ENCODE measurements at places on chromosomes 5 and 9.

DNA sequence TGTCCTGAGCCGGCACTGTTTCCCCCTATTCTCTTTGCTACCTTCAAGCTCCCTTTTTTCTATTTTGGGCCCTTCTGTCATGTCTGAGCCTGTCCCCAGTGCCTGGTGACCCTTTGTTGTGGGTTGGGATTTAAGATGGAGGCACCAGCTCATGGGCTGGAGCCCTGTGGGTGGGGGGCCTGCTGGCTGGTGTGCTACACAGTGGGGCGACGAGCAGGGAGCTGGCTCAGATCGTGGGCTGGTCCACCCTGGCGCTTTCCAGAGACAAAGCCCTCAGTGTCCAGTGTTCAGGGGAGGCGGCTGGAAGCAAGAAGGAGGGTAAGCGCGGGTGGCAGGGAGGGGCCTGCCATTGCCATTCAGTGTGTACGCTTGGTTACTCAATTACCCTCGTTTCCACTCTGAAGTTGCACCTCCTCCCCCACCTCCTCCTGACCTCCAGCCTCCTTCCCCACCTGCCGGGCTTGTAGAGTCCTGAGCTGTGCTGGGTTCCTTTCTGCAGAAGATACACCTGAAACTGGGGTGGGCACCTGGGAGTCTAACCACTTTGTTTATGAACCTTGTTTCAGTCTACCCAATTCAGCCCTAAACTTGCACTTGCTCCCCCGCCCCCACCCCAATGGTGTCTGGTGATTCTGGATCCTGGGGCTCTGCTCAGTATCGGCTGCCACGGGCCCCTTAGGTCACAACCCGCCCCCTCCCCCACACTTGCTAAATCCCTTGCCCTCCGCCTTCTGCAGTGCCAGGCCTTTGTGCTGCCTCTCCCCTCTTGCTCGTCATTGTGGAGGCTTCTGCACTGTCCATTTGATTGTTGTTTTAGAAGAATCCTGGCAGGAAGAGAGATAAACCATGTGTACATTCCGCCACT, 49.9 kb downstream of the MVB12B start:
- no peak for DNase-seq

DNA sequence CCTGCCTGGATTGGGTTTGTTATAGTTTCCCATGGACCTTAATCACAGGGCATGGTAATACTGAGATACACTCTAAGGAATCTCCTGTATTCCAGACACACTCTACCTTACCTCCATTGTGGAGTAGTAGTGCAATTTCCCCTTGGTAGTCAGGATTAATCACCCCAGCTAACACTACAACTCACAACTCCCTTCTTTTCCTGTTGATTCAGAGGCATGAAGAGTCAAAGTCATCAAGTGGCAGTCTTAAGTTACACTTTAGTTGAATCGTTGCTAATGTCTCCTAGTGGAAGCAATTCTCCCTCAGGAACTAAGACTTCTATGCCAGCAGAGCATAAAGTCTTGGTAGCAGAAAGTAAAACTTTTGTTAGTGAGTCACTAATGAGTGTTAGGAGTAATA, 122.7 kb upstream of the APC start:
- DNase-seq = no peak

GRCh38 chr5:157799578-157799977, 56.1 kb downstream of the LSM11 start:
- DNase-seq = no peak

GRCh38 chr9:20989923-20990341, 41.5 kb downstream of the HACD4 start:
- DNase-seq = no peak

- no peak for DNase-seq
Measured at GRCh38 chr5:91187032-91187431, 196.1 kb downstream of the ARRDC3 start.

DNA sequence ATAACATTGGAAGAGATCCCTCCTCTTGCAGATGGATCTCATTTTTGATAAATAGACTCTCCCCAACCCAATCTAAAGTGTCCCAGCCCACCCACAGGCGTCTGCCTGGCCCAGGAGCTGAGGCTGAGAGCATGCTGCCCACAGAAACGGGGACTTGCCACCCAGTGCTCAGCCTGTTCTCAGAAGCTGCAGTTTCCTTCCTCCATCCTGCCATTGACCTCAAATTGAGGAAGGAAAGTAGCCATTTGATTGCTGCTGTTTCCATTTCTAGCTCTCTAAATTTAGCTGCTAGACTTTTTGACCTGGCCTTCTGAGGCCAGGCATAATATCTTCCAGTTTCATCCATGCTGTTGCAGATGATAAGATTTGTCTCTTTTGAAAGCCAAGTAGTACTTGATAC, 31.1 kb upstream of the FRMD3 start:
- no peak for DNase-seq

- no peak for DNase-seq
Measured at GRCh38 chr5:96324708-96325107, 108.3 kb downstream of the PCSK1 start.

GRCh38 chr5:119274767-119275130, 81.1 kb upstream of the TNFAIP8 start:
- no peak for DNase-seq

DNA sequence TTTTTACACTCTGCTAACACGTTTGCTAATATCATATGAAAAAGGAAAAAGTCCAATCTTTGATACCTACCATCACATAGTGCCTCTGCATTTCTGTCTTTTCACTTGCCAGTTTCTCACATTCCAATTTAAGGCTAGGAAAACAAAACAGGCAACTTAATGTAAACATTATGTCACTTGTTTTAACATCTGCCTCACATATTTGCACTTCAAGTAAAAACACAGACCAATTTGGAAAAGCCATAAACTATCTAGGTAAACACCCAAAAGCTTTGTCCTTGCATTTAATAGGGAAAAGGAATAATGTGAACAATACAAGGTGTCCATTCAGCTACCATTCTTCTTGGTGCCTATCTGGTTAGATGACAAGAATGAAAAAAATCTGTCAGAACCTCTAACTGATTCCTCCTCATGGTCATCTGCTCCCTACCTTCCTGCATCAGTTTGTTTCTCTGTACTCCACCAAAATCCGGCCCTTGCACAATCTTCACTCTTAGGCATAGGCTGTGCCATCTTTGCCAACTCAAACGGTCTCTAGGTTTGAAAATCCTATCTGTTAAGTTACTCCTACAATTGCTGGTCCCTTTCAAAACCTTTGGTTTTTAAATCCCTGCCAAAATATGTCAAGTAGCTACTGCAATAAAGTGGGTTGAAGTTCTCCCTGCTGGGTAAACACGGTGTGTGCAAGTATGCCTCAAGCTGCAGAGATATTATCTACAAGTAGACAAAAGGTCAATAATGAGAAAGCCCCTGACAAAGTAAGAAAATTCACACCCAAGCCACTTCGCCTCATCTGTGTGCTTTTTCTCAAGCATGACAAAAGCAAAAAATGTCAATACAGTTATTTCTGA, 3.4 kb downstream of the TLE1 start:
- DNase-seq = no peak

DNA sequence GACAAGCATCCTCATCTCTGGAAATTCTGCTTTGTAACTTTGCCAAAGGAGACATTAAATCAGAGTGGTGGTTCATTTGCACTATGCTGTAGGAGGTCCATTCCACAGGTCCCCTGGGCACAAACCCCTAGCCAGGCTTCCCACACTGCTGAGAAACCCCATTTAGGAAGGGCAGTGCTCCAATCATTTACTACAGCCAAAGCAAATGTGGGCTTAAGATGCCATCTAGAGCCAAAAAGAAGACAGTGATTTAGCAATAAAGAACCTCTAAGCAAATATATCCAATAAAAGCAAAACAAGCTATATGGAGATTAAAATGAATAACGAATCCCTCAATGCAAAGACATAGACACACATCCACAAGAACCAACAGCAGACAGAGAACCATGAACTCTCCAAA, 129.0 kb upstream of the ALDH1B1 start:
- DNase-seq = no peak

DNA sequence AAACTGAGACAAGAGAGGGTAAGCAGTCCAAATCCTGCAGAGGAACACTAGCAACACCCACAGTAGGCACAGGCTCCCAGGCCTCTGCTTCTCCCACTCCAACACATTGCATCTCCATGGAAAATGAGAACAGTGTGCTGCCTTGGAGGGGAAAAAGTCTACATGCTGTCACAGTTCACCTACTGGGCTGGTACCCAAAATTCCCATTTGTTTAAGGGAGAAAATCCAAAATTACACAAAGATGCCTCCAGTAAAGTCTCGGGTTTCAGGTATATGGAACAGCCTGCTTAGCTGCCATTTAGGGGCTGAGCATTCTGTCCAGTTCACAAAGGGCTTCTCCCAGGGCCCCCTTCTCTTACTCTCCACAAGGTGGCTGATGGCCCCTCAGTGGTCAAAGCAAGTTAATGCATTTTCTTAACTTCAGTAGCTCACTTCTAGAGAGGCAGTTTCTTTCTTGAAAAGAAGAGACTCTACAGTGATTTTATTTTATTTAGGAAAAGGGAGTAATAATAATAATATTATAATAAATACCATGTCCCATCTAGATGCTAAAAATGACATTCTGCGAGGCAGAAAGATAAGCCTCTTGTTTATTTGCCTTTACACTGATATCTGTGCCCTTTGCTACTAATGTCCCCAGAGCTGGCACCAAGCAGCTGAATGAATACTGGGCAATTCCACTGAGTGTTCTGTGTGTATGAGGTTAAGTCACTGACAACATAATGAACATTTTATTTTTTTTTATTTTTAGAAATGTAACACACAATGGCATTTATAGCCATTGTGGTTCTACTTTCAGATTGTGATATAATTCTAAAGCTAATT, 89.4 kb downstream of the RGS7BP start:
- no peak for DNase-seq

DNA sequence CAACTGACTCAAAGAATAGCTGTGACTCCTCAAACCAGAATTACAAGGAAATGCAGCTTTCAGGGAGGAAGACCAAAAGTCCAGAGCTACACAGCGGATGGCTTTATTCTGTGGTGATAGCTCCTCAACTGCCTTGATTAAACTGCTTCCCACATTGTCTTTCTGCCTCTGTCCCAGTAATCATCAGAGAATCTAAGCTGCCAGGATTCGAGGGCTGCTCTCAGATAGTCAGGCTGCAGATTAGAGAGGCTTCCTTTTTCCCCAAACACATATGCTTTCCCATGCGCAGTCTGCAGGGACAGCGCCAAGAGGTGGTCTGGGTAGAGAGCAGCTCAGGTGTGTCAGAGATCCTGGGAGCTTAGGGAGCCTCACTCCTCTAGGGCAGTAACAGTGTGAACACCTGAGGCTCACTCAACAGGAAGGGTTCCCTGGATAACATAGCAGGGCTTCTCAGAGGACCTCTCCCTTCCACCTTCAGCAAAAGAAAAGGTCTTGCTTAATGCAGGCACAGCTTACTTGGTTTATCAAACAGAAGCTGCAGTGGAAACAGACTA, 439.9 kb upstream of the TLE4 start:
- no peak for DNase-seq

DNA sequence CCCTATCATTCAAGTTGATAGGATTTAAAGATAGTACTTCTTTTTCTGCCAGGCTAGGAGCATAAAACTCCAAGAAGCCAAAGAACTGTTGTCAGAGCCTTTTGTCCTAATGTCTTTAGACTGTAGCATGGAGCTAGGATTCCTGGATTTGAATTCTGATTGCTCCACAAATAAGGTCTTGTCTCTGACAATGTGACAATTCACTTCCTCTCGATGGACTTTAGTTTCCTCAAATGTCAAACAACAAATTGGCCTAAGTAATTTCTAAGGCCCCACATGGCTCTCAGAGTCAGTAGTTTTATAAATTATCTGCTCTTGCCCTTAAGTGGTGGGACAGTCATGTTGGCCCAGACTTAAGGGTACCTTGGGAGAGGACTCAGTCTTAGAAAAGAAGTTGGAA, 36.7 kb downstream of the RFK start:
- no peak for DNase-seq

- DNase-seq = peak; percentile 56
Measured at GRCh38 chr9:134570711-134571325, 70.8 kb upstream of the COL5A1 start.

- DNase-seq = no peak
Measured at GRCh38 chr5:107969847-107970246, 299.1 kb upstream of the EFNA5 start.

- DNase-seq = no peak
Measured at GRCh38 chr9:124444166-124444565, 6.1 kb upstream of the ADGRD2 start.

GRCh38 chr5:149017636-149018035, 45.2 kb downstream of the SH3TC2 start:
- DNase-seq = no peak

GRCh38 chr5:149007174-149007573, 55.7 kb downstream of the SH3TC2 start:
- DNase-seq = no peak

DNA sequence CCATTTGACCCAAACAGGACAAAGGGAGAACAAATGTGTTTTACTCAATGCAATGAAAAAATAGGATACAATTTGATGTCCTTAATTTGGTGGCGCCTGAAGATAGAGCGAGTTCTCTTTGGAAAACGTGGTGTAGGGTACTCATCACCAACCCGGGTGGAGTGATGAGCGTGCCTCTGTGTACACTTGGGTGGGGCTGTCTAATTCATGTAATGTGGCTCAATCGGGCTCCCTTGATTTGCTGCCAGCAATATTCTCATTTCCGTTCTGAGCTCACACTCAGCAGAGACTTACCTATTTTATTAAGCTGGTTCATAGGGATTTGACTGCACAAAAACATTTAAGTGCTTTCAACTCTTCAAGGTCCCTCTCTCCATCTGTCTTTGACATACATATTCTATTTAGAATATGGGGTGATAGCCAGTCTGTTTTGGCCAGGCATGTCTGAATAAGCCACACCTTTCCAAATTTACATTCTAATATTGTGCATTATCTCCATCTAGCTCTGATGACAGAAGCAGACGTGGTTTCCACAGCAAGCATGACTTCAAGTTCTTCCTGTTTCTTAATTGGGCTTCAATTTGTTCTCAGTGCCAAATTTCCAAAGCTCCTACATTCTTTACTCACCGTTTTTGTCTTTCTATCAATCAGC, 162.5 kb downstream of the IRX2 start:
- no peak for DNase-seq

- peak; percentile 79 for DNase-seq
Measured at GRCh38 chr5:133818031-133818431, 150.4 kb downstream of the C5orf15 start.

GRCh38 chr9:98807070-98807813, at the start of gene GALNT12:
Gene GALNT12, plus strand, starts transcription at chr9:98807670. Its CDS starts 29 bp downstream, at chr9:98807699.
- DNase-seq = no peak

DNA sequence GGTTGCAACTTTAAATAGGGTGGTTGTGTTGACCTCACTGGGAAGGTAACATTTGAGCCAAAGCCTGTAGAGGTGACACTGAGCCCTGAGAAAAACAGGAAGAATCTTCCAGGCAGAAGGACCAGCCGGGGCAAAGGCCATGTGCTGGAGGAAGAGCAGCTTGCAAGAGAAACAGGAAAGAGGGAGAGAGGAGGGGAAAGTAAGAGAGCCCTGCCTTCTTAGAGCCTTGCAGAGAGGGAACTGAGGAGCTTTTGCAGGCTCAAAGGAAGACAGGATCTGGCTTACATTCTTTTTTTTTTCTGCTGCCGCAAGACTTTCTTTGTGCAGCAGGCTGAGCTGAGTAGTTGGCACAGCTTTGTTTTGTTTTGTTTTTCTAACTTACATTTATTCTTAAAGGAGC, 17.4 kb downstream of the C9orf153 start:
- no peak for DNase-seq

- peak; percentile 26 for DNase-seq
Measured at GRCh38 chr9:126125177-126125576, 201.5 kb upstream of the MVB12B start.

- no peak for DNase-seq
Measured at GRCh38 chr9:112809351-112809848, 58.8 kb downstream of the SNX30 start.

- DNase-seq = no peak
Measured at GRCh38 chr5:116527582-116527981, 47.0 kb downstream of the SEMA6A start.

GRCh38 chr9:86838519-86839497, 108.5 kb downstream of the GAS1 start:
- DNase-seq = no peak
